Natural killer cell treated with Interleukin-12 subunit alpha and Interleukin-12 subunit beta and Interleukin-15 and Interleukin-18, amount 100 ng/mL, for 72 hours (primary cell): ENCODE measurements at places on chromosomes 12 and 14. TPM values are rescaled to one million over a fixed set of nuclear protein-coding genes. Genes with fewer than 3 reads are reported as not detected.

- DNase-seq, result no peak
- no peaks in the 10 kb centered on the region for H3K4me1 ChIP-seq
- no peak overlapping the region for H3K27ac ChIP-seq
- peaks cover 5% of the 10 kb centered on the region for H3K27me3 ChIP-seq
- no peak overlapping the region for H3K4me3 ChIP-seq
These were observed 53.4 kb upstream of the PTHLH start for GRCh38 chr12:28025821-28026505.

DNA sequence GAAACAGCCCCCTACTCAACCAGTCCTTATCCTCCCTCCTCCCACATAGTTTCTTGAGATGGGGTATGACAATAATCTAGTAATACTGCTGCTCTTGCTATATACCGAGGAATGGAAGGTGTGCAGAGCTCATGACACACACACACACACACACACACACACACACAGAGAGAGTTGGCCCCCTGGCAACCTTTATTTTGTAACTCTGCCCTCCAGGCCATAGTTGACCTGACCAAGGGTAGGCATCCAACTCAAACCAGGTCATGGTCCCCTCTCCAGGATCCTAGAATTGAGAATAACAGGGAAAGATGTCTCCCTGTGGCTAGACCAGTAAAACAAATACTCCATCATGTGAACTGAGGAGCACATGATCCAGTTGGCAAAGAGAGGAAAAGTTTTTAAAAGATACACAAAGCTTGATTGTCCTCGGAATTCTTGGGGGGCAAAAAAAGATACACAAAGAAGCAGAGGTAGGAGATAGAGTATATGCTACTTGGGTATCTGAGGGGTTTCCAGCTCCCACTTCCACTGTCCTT, 11.3 kb downstream of the ERO1A start:
- H3K36me3 ChIP-seq, result no peaks in the 10 kb centered on the region
- no peak for DNase-seq
- no peak overlapping the region for H3K4me3 ChIP-seq
- H3K4me1 ChIP-seq, result peaks cover 15% of the 10 kb centered on the region

DNA sequence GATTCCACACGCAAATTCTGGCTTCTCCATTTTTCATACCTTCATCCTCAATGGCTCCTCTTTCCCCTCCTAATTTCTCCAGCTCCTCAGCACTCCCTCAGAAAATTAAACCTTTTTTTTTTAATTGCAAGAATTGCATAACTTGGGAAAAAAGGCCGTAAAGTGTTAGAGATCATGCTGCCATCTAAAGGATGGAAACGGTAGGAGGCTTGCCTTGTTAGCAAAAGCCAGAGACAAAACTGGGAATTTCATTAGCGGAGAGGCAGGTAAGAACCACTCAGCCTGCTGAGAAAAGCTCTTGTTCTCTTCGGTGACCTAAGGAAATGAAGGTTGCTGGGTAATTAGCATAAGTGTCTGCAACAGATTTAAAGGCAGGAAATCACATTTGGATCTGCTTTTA, 204.3 kb downstream of the AEBP2 start:
- H3K27ac ChIP-seq, result no peak overlapping the region
- H3K4me3 ChIP-seq, result no peak overlapping the region
- DNase-seq, result no peak
- H3K36me3 ChIP-seq, result peaks cover 12% of the 10 kb centered on the region
- no peaks in the 10 kb centered on the region for H3K4me1 ChIP-seq

GRCh38 chr12:29439506-29439905, 58.0 kb downstream of the OVCH1 start:
- no peaks in the 10 kb centered on the region for H3K36me3 ChIP-seq
- no peak overlapping the region for H3K27ac ChIP-seq
- no peak overlapping the region for H3K4me3 ChIP-seq
- H3K27me3 ChIP-seq, result peaks cover 16% of the 10 kb centered on the region
- no peaks in the 10 kb centered on the region for H3K4me1 ChIP-seq
- DNase-seq, result no peak

DNA sequence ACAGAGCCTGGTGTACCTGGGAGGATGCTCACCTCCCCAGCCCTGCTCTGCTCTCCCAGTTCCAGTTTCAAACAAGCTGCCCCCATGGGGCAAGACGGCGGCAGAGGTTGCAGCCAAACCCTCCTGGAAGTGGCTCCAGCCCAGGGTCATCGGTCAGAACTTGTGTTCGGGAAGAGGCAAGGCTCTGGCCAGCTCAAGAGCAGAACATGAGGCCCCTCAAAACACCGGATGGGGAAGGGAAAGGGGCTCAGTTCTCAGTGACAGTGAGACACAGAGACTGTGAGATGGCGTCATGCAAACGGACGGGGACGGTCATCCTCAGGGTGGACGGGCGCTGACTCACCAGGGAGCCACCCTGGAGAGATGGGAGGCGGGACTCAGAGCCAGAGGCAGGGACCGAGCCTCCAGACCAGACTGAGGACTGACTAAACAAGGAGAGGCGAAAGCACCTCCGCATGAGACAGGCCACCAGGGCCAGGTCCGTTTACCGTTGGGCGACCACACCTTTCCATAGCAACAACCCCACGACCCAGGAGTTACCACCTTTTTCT, 63.9 kb upstream of the GALNT9 start:
- no peak overlapping the region for H3K27ac ChIP-seq
- no peaks in the 10 kb centered on the region for H3K36me3 ChIP-seq
- no peak for DNase-seq
- no peaks in the 10 kb centered on the region for H3K27me3 ChIP-seq

GRCh38 chr12:120662879-120663278, 22.5 kb downstream of the CABP1 start:
- DNase-seq, result no peak
- no peak overlapping the region for H3K27ac ChIP-seq
- no peak overlapping the region for H3K4me3 ChIP-seq
- peaks cover 14% of the 10 kb centered on the region for H3K27me3 ChIP-seq
- H3K36me3 ChIP-seq, result no peaks in the 10 kb centered on the region

DNA sequence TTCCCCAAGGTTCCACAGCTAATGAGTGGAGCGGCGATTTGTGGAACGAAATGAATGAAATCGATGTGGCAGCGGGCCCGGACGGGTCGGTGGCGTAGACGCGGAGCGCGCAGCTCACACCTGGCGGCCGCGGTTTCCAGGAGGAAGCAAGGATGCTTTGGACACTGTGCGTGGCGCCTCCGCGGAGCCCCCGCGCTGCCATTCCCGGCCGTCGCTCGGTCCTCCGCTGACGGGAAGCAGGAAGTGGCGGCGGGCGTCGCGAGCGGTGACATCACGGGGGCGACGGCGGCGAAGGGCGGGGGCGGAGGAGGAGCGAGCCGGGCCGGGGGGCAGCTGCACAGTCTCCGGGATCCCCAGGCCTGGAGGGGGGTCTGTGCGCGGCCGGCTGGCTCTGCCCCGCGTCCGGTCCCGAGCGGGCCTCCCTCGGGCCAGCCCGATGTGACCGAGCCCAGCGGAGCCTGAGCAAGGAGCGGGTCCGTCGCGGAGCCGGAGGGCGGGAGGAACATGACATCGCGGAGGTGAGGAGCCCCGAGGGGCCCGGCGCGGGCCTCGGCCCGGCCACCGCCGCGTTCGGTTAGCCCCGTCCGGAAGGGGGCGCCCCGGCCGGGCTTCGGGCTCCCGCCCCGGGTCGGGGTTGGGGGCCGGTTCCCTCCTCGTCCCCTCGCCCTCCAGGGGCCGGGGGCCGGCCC, at the start of gene PTPN11:
PTPN11 (plus strand) TSS at position 340 of the 689 bp plus-strand sequence; CDS start at position 505, 165 bp downstream.
- H3K4me1 ChIP-seq, result peaks cover 31% of the 10 kb centered on the region
- H3K4me3 ChIP-seq, result peak within 1 kb of the TSS; percentile 96
- H3K27me3 ChIP-seq, result no peaks in the 10 kb centered on the region

Gene ANKS1B
- total RNA-seq, result not detected

Gene LBHD2
- total RNA-seq, result not detected
